Karpas-422 (cell line): ENCODE measurements at places on chromosomes 7 and 10.
A peak's percentile ranks its signal among the peaks of the same experiment; 100 is the strongest.

GRCh38 chr10:119313644-119314043 lies 106.3 kb downstream of the GRK5 start:
- no peak for DNase-seq

- DNase-seq: no peak
Observed at GRCh38 chr10:94405406-94405805, 3.1 kb downstream of the TBC1D12 start.

- no peak for DNase-seq
Observed at GRCh38 chr7:25626451-25627131, 398.3 kb upstream of the NPVF start.

DNA sequence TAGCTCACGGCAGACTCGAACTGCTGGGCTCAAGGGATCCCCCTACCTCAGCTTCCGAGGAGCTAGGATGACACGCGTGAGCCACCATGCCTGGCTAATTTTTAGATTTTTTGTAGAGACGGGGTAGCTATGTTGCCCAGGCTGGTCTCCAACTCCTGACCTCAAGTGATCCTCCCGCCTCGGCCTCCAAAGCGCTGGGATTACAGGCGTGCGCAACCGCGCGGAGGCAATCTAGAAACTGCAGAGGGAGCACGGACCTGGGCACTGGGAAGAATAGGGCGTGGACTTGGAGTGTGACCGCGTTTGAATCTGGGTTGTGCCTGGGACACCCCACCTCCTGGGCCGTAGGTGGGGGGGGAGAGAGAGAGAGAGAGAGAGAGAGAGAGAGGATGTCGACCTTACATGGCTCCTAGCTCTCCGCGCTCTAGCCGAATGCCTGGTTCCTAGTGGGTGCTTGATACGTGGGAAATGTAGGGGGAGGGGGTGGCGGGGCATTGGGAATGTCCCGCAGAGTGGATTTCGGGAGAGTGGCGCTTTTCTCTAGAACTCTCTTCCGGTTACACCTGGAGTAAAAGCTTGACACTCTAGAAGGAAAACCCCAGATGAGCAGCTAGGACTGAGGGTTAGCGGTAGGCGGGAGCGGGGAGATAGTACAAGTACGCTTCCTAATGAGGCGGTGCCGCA lies 1.2 kb upstream of the MAP3K8 start:
- peak; percentile 47 for DNase-seq
